ENCODE measurements at places on chromosomes 12 and 14.

DNA sequence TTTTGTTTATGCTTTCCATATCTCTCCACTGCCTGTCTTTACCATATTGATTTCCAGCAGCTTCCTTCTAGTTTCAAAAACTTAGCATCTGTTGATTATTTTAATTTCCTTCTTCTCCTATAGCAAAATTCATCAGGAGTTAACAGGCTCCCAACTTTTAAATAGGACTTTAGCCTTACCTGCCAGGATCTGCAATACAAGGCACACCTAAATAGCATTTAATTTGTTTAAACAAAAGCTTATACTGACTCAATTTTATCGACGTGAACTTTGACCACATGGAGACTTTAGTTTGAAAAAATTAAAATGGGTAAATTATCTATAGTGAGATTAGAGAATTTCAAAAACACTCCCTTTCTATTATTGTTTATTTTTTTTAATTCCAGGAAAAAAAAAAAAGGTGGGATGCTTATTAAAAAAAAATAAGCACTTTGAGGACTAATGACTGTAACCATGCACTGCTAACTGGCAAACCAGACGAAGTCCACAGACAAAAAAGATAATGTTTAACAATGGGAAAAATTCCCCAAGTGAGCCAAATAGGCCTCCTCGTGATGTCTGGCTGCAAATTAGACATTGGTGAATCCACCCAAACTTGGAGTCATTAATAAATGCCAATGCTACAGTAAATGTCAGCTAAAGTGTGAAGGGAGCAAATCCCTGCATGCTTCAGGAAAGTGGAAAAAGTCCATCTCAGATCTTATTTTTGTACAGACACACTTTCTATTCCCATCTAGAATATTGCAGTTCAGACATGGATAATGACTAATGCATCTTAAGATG is 40.7 kb downstream of the RMST start:
- DNase-seq: no peak

- peak; percentile 62 for DNase-seq
Measured at GRCh38 chr14:32078023-32078857, 1.1 kb downstream of the ARHGAP5 start.

- DNase-seq: no peak
Measured at GRCh38 chr12:54475537-54475936, 2.1 kb upstream of the GTSF1 start.

- DNase-seq: no peak
Measured at GRCh38 chr14:89430391-89431236, 13.6 kb upstream of the FOXN3 start.

- no peak for DNase-seq
Measured at GRCh38 chr12:130702966-130703732, 12.9 kb downstream of the RIMBP2 start.

DNA sequence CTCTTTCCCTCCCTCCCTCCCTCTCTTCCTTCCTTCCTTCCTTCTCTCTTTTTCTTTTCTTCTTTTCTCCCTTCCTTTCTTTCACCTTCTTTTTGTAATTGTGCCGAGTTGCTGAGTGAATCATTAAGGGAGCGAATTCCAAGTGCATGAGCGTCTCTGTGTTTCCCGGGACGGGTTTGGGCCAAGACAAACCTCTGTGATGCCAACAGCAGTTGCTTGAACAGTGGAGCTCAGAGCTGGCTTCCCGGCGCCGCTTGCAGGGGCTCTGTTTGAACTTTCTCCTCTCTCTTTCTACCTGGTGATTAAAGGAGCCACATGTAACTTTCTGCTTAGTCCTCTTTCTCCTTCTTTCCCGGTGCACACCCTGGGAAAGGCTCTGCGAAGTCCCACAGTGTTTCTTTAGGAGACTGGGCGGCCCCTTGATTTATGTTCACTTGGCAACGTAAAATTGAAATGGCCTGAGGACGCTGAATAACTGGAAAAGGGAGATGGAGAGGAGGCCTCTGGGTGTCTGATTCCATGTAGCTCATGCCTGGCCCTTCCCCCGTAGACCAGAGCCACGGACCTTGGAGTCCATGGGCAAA is 33.7 kb upstream of the MAP1LC3B2 start:
- DNase-seq: peak; percentile 17

DNA sequence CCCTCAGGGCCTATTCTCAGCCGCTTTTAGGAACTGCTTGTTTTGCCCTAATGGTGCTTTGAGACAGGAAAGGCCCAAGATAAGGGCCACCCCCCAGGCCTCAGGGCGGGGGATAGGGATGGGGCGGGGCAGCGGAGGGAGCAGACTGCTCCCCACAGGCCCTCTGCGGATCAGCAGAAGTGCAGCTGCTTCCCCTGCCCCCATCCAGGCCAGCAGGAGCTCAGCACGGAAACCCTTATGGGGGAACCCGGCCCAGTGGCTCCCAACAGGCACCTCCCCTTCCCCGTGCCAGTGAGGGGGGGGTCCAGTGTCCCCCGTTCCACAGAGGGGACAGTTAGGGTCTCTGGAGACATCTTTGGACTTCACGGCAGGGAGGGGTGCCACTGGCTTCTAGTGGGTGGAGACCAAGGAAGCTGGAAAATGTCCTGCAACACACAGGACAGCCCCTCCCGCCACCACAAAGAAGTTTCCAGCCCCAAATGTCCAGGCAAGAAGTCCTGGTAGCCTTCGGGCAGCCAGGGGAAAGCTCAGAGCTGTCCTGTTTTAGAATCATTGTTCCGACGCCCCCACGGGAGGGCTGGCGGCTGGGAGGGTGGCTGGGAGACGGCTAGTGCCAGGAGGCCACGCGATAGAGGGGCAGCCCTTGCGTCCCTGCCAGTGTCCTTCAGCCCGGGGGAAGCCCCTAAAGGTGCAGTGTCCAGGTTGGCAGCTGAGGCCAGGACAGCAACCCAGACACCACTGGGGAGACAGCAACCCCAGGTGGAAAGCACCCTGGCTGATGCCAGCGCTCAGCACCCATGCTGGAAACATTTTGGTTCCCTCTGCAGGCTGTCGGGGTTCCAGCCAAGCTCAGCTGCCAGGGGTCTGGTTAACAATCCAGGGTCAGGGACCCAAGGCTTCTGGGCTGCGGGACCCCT is 10.4 kb upstream of the GPR132 start:
- DNase-seq: no peak

GRCh38 chr12:24889411-24889810 is 59.5 kb downstream of the BCAT1 start:
- DNase-seq: no peak

DNA sequence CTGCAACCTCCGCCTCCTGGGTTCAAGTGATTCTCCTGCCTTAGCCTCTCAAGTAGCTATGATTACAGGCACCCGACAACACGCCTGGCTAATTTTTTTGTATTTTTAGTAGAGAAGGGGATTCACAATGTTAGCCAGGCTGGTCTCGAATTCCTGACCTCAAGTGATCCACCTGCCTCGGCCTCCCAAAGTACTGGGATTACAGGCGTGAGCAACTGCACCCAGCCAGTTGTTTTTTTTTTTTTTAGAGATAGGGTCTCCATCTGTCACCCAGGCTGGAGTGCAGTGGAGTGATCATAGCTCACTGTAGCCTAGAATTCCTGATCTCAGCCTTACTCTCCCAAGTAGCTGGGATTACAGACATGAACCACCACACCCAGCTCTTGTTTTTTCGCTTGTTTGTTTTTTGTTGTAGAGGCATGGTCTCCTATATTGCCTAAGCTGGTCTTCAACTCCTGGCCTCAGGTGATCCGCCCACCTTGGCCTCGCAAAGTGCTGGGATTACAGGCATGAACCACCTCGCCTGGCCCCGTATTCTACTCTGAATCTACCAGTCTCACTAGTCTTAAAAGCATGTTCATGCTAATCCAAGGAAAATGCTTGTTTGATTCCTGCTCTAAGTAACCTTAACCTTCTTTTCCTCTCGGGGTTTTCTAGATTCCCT is 31.7 kb upstream of the STRN3 start:
- DNase-seq: no peak

DNA sequence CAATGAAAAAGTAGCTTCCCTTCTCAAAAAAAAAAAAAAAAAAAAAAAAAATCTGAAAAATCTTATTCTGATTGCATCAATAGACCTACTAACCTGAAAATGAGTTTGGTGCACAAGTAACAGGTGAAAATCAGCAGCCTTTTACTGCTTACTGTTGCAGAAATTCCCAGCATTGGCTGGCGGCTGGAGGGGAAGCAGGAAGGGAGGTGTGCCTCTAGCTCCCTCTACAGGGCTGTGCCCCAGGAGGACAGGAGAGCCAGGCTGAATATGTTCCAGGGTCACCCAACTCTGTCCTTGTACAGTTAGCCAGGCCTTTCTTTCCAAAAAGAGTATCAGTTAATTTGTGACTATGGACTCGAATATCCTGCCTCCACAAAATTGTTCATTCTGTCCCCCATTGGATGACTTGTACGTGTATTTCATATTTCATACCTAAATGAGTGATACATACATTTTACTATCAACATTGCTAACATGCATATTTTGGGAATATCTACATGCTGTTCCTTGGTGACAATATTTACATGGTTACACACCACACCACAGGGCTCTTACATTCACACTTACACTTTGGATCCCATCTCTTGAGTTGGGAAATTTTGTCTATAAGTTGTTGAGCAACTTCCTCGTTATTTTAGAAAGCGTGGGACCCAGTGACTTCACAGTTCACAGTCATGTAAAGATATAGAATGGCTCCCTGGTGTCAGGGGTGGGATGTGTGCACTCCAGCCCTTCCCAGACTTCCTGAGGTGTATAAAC is 124.8 kb downstream of the SAMD4A start:
- peak; percentile 49 for DNase-seq

DNA sequence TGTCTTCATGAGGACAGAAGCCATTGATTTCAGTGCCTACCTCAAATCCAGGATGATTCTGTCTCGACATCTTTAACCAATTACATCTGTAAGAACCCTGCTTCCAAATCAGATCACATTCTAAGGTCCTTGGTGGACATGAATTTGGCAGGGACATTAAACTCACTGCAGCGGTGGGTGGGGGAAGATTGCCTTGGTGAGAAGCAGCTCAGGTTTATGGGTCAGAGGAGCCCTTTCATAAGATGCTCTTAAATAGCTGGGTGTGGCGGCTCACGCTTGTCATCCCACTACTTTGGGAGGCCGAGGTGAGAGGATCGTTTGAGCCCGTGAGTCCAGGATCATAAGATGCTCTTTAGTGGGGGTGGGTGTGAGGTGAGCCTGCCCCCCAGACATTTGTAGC is 42.9 kb downstream of the ELK3 start:
- no peak for DNase-seq

DNA sequence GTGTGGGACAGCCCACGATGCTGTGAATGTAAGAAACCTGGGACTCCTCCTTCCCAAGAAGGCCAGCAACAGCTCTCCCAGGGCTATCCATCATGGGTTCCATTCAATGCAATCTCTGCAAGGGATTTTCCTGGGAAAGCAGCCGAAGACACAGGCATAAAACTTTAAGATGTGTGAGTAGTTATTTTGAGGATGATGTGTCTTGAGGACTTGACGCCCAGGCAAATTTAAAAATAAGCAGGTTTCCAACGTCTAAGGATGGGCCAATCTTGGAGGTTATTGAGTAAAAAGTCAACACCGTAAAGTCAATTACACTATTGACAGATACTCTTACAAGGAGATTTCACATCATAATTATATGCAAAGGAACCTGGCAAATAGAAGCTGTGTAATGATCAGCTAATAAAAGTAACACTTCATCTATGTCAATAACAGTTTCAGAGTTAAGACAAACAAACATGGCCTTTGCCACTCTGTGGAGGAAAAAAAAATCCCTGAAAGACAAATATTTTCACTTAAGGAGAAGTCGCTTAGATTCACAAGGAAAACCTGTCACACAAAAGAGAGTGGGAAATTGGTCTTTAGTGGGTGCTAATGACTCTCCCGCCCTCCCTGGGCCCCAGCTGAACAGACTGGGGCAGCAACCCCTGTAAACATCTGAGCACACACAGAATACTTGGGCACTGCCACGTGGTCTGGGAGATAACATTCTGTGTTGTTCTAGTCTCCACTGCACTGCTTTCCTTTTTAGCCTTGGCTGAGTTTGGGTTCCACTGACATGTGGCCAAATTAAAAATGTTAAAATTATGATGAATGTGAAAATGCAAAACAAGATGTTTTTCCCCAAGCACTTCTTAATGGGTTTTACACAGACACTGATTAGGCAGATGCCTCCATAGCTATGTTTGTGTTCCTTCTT is 240.9 kb downstream of the FOXN3 start:
- no peak for DNase-seq

- DNase-seq: no peak
Measured at GRCh38 chr14:75294649-75295033, 16.0 kb downstream of the FOS start.

DNA sequence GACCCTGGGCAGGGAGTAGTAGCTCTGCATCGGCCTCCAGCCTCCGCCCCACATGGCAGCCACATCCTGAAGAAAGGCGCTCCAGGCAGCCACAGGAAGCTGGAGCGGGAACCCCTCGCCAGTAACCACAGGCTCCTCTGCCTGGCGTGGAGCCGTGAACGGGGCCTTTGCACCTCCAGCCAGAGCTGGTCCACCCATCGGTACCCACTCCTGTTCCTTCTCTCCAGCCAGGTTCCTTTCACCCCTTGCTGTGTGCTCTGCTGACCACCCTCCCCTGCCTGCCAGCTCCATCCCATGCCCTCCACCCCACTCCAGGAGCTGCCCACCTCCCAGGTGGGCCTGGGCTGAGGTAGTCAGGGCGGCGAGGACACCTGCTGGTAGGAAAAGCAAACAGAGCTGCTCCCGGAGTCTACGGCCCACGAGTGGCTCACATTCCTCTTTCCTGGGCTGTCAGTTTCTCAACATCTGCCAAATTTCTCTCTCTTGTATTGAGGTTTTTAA is 2.7 kb downstream of the TGFB3 start:
- DNase-seq: no peak

GRCh38 chr14:56413721-56414120 is 165.9 kb upstream of the TMEM260 start:
- DNase-seq: no peak

- no peak for DNase-seq
Measured at GRCh38 chr14:85428926-85429325, 101.0 kb upstream of the FLRT2 start.

DNA sequence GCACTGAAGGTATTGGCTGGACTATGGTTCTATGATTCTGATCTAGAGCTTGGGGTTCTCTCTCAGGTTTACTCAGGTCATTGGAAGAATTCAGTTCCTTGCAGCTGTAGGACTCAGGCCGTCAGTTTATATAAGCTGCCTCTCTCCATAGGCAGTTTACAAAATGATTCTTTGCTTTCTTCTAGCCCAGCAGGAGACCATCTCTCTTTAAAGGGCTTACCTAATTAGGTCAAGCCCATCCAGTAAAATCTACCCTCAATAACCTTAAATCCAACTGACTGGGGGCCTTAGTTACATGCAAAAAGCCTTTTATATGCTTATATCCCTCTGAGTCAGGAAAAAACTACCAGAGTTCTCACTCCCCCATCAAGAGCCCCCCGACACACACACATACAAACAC is 80.5 kb upstream of the GARIN6 start:
- DNase-seq: no peak

GRCh38 chr14:42045383-42045782 is 438.7 kb downstream of the LRFN5 start:
- no peak for DNase-seq

Measured in hippocampal formation (tissue), 2 donors.